ENCODE measurements at places on chromosomes 5 and 9.

DNA sequence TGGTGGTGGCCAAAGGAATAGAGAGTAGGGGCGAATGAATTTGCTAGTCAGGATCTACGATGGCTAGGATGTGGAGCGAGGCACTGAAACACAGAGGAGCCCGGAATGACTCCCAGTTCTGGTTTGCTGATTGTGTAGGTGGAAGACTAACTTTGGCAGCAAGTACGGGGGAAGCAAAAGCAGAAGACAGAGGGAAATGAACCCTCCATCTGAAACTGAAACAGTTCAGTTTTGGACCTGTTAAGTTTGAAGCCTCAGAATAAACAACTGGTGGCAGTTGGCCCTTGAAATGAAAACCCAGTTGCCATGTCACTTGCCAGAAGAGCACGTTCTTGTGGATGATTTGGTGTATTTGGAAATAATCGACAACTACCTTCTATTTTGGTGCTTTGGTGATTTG is 15.4 kb upstream of the SMIM15 start:
- DNase-seq, result no peak

- DNase-seq, result no peak
These were observed 1847.9 kb upstream of the ACO1 start for GRCh38 chr9:30536494-30536893.

- DNase-seq, result no peak
These were observed 56.2 kb upstream of the TRAF1 start for GRCh38 chr9:120982836-120983235.

- no peak for DNase-seq
These were observed 454 bp downstream of the NELFB start for GRCh38 chr9:137255448-137256114.

GRCh38 chr9:100217536-100217935 is 118.5 kb downstream of the INVS start:
- no peak for DNase-seq

GRCh38 chr9:101387871-101388506 is 3.2 kb upstream of the BAAT start:
- DNase-seq, result peak; percentile 48

- no peak for DNase-seq
These were observed 77.0 kb upstream of the DAP start for GRCh38 chr5:10838038-10838437.

GRCh38 chr9:132218208-132218607 is 56.4 kb downstream of the NTNG2 start:
- DNase-seq, result no peak

- DNase-seq, result no peak
These were observed 2.3 kb upstream of the PLK2 start for GRCh38 chr5:58462154-58462553.

GRCh38 chr5:79229357-79230174 is 6.4 kb upstream of the JMY start:
- DNase-seq, result no peak

GRCh38 chr5:93346301-93346700 is 234.7 kb downstream of the NR2F1-AS1 start:
- DNase-seq, result no peak

DNA sequence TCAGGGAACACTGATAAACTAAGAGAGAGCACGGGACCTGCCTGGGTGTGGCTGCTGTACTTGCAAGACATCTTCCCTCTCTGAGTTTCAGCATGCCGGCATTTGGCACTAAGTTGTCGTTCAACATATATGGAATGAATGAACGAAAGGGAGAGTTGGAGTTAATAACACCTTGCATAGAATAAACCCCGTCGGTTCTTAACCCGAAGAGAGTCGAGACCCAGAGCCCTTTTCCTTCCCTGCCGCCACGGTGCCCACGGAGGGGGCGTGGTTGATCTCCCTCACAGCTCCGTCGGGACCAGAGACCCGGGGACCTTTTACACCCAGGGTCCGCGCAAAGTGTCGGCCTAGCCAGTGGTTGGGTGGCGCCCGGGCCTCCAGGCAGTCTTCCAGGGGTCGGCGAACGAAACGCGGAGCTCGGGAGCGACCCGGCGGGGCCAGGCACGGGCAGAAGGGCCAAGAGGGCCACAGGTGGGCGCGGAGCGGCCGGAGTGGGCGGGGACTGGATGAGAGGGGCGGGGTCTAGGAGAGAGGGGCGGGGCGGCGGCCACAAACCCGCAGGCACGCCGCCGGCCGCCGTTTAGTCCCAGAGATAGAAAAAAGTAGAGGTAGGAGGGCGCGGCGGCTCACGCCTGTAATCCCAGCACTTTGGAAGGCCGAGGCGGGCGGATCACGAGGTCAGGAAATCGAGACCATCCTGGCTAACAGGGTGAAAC is 735 bp upstream of the RPL26L1 start:
- peak; percentile 7 for DNase-seq

- DNase-seq, result no peak
These were observed 13.6 kb upstream of the ERMP1 start for GRCh38 chr9:5846501-5846921.

- no peak for DNase-seq
These were observed 11.3 kb downstream of the SMARCA2 start for GRCh38 chr9:2026220-2026997.

DNA sequence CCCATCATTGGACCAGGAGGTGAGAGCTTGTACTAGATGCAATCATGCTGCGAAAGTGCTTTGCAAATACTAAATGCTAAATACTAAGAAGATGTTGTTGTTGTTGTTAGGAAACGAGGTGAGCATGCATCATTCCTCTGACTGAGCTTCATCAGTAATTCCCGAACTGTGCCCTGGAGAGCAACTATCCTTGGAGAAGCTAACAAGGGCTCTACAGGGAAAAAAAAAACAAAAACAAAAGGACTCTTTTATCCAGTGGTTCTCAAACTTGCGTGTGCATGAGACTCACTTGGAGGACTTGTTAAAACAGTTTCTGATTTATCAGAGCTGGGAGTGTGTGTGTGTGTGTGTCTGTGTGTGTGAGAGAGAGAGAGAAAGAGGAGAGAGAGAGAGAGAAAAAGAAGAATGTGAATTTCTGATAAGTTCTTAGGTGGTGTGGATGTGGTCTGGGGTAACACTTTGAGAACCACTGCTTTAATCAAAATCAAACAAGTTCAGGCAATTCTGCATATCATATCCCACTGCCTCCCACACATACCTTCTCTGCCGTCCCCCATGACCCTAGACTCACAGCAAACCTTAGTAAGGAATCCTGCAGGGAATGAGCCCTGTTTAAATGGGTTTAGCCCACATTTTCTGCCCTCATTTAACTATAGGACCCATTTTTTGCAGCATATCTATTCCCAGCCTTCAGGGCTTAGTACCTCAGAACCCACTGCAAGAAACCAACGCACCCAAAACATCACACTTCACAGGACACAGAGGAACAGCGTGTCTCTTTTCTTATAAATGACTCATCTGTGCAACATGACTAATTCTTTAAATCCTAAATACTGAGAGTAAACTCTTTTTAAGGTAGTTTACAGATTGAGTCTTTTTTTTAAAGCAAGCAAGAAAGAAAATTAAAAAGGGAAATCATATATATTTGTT is 48.9 kb downstream of the PDE6A start:
- no peak for DNase-seq

DNA sequence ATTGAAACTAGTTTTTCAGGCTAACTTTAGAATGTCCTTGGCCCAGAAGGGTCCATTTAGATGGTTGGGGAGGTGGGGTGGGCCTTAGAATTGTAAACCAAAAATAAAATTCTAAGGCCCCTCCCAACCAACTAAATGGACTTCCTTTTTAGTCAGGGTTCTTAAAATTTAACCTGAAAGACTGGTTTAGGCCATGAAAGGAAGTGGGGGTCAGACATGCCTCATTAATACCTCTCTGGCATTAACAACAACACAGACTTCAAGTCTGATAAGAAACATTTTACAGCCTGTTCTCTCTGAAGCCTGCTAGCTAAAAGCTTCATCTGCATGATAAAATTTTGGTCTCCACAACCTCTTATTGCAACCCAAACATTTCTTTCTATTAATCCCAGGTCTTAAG is 65.5 kb upstream of the TNC start:
- no peak for DNase-seq

- DNase-seq, result no peak
These were observed 299.4 kb downstream of the COX7C start for GRCh38 chr5:86917117-86917579.

GRCh38 chr5:32991421-32991815 is 280.3 kb downstream of the NPR3 start:
- DNase-seq, result no peak

DNA sequence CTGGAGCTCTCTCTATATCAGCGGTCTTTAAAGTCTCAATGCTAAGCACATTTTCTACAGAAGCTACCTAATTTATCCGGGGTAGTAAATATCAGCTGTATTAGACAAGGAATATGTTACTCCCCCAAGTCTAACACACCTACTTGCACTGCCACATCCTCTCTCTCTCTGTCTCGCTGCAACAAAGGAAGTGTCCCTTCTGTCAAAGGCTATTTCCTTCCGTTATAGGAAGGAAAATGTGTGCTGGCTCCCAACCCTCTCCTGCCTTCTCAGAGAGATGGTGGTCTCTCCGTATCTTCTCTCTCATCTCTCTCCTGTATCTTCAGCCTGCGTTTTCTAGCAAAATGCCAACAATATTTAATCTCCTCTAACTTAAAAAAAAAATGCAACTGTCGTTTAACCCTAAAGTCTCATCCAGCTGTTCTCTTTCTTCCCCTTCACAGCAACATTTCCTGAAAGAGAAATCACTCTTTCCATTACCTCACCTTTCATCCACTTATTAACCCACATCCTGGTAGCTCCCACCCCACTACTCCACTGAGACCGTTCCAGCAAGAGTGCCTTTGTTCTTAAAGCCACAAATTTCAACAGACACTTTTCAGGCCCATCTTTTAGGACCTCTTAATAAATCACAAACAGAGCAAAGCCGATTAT is 2.3 kb downstream of the TTF1 start:
- DNase-seq, result no peak

DNA sequence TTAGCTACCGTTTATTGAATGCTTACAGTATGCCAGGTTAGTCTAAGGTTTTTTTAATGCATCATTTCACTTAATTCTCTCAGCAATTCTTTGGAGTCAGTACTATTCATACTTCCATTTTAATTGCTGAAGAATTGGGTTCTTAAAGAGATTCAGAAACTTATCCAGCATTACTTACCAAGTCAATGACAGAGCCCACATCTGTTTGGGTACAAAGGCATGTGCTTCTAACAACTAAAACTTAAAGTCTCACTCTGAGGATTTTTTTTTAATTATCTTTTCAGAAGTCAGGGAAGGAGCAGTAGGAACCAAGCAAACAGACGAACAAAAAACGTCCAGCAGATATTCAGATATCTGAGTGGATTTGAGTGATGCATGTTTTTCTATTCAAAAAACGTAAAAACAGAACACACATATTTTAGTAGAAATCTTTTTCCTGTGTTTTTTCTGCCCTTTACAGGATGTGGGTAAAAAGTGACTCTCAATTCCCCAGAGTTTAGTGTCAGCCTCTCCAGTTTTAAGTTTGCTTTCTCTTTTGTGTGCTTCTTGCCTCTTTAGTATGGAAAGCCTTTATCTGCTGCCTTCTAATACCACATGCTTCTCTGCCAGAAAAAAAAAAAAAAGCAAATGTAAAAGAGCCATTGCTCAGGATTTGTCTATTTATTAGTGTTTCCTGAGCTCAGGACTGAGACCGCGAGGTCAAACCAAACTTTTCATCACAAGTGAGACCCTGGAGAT is 118.0 kb downstream of the PRKACG start:
- no peak for DNase-seq

DNA sequence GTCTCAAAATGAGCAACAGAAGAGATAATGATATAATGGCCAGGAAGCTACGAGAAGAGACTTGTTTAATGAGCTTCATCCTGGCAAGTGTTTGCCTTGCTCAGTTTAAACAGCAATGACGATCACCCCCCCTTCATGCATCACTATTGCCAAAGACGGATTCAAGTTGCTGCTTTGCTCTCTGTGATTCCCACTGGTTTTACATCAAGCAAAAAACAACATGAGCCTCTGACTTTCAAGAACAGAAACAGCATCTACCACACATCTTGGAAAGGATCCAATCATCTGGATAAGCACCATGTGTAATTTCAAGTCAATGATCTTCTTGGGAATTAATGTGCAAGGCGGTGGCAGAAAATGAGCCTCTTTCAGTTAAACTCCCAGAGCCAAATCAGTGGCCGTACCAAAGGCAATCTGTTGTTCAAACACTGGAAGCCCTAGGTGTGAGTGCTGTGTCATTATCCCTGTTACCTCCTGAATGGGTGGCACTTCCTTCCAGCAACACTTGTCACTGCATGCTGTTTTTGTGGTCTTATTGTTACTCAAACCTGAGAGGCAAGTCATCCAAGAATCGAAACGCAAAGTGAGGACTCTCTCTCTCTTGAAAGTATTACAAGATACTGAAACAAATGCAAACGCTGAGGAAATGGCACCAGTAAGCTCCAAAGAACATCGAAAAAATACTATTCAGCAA is 72.8 kb downstream of the MED27 start:
- DNase-seq, result peak; percentile 50

DNA sequence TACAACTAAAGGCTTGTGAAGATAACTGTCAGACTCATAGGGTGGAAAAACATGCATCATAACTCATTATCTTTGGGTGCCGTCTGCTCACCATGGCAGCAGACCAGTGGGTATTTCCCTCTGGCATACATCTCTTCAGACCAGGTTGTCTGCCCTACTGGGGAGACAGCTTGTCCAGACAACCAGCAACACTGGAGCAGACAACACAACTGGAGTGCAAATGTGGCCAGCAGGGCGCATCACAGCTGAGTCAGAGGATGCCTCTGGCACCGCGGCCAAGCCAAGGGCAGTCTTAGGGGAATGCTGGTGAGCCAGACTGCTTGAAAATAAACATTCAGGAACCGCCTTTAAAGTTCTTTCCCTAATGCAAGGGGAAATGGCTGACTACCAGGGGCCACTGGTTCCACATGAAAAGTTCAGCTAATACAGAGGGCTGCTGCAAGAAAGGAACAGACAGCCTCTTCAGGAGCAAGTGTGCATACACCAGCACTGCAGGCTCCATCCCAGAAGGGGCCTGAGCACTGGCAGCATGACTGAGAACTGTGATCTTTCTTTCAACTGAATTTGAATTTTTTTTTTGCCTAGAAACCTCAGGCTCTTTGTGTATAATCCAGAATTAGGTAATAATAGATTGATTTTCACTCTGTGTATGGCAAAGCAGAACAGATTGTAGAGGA is 77.3 kb downstream of the MAMDC2 start:
- no peak for DNase-seq

DNA sequence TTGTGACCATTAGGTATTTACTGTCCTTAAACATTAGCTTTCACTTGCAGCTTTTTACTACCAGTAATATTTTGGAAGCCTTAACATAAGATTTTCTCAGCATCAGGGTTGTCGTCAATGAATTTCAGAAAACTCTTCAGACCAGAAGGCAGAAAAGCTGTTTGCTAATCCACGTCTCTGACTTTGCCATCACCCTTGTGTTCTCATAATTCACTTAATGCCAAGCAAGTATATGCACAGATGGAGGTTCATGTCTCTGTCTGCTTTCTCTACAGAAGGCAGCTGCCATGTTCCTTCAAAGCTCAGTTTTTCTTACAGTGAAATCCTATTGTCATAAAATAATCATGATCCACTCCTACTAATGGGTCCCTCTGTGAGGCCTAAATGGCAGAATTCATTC is 37.7 kb upstream of the LRRC19 start:
- DNase-seq, result no peak

GRCh38 chr9:74503666-74504065 is 6.5 kb downstream of the RORB start:
- no peak for DNase-seq

Measured in NCI-H1092 (cell line).